HS-5 (cell line): ENCODE measurements at places on chromosomes 2 and 18.

- DNase-seq, result no peak
Observed at GRCh38 chr2:107062599-107063220, 176.7 kb upstream of the ST6GAL2 start.

- no peak for DNase-seq
Observed at GRCh38 chr18:4751523-4751922, 296.4 kb upstream of the DLGAP1 start.

DNA sequence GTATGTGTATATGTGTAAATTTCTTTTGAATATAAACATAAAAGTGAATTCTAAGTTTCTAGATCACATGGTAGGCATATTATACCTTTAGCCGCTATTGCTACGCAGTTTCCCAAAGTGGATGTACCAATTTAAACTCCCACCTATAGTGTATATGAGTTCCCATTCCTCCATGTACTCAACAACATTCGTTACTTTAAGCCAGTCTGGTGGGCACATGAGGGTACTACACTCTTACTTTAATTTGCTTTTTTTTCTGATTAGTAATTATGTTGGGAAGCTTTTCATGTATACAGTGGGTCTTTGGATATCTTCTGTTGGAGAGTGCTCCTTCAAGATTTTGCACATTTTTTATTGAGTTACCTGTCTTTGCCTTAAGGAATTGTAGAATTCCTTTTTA is 683.8 kb downstream of the ERBB4 start:
- DNase-seq, result no peak

DNA sequence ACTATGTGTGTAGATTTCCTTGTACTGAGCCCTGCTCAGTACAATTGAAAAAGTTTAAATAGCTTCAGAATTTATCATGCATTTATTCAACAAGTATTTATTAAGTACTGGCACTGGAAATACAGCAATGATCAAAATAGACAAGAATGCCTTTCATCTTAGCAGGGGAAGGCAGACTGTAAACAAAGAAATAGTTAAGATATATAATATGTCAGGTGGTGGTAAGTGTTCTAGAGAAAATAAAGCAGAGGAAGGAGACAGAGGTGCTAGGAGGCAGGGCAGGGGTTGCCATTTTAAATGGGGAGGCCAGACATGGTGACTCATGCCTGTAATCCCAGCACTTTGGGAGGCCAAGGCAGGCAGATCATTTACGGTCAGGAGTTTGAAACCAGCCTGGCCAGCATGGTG is 13.6 kb upstream of the LIPG start:
- no peak for DNase-seq

- DNase-seq, result no peak
Observed at GRCh38 chr2:152557273-152557888, 159.9 kb downstream of the PRPF40A start.

GRCh38 chr2:29323301-29323700 is 208.1 kb downstream of the CLIP4 start:
- no peak for DNase-seq

- DNase-seq, result no peak
Observed at GRCh38 chr2:29749843-29750242, 171.5 kb downstream of the ALK start.
